WTC11 (cell line): ENCODE measurements at places on chromosomes 3 and 15.

GRCh38 chr3:172550347-172550943 lies 27.2 kb upstream of the TNFSF10 start:
- DNase-seq = no peak

- DNase-seq = peak; percentile 53
Measured at GRCh38 chr15:68578175-68578979, 416 bp upstream of the CORO2B start.

DNA sequence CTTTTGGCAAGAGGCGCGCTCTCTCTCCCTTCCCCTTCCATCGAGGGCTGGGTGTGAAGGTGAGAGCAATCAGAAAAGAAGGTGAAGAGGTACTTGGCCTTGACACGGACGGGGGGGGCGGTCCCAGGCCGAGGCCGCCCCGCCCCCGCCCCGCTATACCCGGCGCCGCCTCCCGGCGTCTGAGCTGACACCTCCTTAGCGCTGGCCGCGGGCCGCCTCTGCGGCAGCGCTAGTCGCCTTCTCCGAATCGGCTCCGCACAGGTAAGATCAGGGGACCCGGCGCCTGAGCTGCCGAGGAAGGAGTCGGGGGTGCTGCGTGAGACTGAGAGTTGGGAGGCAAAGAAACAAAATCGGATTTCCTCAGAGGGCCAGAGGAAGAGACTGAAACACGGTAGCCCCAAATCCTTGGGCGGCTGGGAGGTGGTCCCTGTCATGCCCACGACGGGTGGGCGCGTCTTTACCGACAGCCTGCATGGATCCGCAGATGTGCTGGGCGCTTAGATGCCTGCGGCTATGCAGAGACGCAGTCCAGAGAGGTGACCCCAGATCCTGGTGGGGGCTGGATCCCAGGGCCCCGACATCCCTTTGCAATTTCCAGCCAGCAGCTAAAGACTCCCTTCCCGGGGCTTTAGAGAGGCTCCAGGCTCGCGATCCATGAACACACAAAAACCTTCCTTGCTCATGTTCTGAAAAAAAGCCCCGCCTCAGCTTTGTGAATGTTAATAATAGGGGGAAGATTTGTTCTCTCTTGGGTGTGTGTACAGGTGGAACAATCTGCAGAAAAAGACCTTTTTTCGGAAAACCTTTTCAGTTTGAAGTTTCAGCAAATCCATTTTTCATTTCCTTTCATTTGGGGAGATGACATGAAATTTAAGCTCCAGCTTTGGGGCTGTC lies at the start of gene ENTPD3:
ENTPD3 (plus strand) TSS at position 184 of the 894 bp plus-strand sequence. CDS start 874 bp downstream, outside the sequence.
- peak; percentile 69 for DNase-seq

GRCh38 chr15:41394924-41395323 lies 7.4 kb downstream of the NDUFAF1 start:
- no peak for DNase-seq

GRCh38 chr3:152430223-152431002 lies 161.7 kb downstream of the MBNL1 start:
- no peak for DNase-seq

- DNase-seq = peak; percentile 45
Measured at GRCh38 chr3:141076797-141077571, 25.8 kb downstream of the SPSB4 start.

DNA sequence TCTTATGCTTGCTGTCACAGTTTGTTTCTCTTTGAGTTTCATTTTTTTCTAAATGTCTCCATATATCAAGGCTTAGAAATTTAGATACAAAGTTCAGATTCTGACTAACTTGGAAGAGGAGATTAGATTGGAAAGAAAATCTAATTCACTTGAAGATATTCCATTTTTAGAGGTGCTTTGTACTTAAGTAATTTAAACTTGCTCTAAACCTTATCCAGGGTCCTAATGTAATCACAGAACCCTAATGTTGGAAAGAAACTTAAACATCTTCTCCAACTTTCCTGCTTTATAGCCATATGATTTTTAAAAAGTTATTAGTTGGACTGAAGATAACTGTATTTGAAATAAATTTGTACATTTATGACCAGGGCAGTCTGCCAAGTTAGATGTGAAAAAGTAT lies 81.1 kb upstream of the ARHGEF3 start:
- DNase-seq = no peak

GRCh38 chr3:113747283-113748046 lies 630 bp downstream of the ATP6V1A start:
- no peak for DNase-seq

GRCh38 chr15:64997745-64998375 lies 8.1 kb upstream of the SPG21 start:
- no peak for DNase-seq

DNA sequence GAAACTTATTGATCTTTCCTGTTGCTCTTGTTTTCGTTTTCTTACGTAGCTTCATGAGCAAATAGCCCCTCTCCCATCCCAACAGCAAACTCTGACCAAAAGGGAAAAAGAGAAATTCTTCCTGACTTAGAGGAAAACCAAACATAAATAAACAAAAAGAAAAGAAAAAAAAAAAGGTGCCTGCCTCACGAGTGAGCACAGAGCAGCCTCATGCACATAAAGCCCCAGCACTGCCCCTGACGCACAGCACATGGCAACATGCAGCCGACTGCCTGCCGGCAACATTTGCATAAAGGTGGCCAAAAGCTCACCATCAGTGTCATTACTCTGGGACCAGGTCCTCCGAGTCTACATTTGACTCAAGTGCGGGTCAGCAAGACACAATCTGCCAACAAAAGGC lies 6.4 kb downstream of the POC1A start:
- no peak for DNase-seq

- DNase-seq = peak; percentile 25
Measured at GRCh38 chr15:52289629-52290081, 5.9 kb downstream of the MYO5C start.

- DNase-seq = peak; percentile 30
Measured at GRCh38 chr3:51434746-51435327, 43.8 kb downstream of the RBM15B start.

DNA sequence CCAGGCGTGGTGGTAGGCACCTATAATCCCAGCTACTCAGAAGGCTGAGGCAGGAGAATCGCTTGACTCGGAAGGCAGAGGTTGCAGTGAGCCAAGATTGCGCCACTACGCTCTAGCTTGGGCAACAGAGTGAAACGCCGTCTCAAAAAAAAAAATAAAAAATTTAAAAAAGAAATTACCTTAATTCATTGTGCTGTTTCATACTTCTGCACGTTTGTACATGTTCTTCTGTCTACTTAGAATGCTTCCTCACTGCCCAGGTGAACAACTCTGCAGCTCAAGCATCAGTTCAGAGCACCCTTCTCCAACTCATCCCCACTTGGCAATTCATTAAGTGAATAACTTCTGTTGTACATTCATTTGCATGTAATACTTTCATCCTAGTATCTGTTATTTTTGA lies 14.0 kb downstream of the CAPN7 start:
- no peak for DNase-seq

- peak; percentile 77 for DNase-seq
Measured at GRCh38 chr3:52052831-52053306, 3.5 kb downstream of the DUSP7 start.

- no peak for DNase-seq
Measured at GRCh38 chr3:50491023-50491422, 12.4 kb downstream of the CACNA2D2 start.

GRCh38 chr3:127072221-127072771 lies 89.4 kb downstream of the PLXNA1 start:
- no peak for DNase-seq

- no peak for DNase-seq
Measured at GRCh38 chr3:194986208-194987043, 284.5 kb downstream of the XXYLT1 start.

DNA sequence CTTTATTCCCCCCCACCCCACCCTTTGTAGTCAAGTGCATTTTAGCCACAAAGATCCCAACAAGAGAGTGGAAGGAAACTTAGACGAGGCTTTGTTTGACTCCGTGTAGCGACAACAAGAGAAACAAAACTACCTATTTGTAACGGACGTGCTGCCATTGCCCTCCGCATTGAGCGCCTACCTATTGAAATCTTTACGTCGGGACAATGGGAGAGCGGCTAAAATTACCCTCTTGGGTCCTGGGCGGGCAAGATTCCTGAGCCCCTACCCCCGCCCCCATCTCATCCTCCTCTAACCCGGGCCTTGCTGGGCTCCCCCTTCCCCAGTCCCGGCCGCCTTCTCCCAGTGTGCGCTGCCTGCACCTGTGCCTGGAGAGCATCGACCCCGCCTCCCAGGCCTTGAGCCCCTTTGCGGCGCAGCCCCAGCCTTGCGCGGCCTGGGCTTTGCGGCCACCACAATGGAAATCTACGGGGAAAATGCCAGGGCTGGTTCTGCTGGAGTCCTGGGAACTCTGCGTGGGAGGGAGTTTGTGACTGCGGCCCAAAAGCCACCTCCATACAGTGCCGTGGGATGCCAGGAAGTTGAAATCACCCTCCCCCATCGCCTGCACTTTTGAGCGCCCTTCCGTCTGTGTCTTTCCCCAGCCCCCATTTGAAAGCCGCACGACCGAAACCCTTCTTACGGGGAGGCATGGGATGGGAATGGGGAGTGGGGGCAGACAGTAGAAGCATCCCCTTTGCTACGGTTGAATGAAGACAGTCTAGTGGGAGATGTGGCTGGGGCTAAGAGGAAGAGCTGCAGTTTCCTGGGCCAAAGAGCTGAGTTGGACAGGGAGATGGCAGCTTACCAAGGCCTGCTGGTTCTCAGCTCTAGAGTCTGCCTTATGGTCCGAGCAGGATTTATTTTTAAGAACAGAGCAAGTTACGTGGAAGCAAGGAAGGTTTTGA lies 1.1 kb upstream of the SOX2 start:
- peak; percentile 88 for DNase-seq

- DNase-seq = no peak
Measured at GRCh38 chr15:89401631-89402517, 67.2 kb upstream of the POLG start.

- no peak for DNase-seq
Measured at GRCh38 chr3:38345879-38346586, 552 bp upstream of the XYLB start.

DNA sequence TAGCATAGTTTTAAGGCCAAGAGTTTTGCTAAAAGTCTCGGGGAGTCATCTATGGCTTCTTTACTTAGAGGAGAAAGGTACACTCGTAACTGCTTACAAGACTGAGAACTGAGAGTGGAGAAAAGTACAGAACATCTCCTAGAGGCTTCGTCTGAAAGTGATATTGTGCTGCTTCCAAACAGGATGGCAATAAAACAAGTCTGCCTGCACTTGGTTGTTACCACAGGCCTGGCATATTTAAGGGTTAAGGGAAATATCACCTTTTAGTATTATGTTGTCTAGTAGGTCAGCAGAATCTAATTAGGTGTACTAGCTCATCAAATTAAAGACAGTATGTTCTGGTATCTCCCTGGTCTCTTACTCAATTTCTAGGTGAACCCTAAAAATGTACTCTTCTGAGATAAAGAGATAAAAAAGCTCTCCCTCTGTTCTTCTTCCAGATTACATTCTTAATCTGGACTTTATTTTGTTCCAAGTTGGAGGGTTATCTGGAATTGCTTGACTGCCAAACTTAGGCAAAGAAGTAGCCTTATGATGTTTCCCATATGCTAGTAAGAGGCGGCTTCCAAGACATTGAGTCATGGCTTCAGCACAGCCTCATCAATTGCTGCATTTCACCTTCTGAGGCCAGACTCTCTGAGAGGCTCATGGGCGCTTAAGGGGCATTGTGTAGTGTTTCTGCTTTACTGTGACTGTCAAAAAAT lies 181.3 kb downstream of the LSAMP start:
- DNase-seq = no peak

DNA sequence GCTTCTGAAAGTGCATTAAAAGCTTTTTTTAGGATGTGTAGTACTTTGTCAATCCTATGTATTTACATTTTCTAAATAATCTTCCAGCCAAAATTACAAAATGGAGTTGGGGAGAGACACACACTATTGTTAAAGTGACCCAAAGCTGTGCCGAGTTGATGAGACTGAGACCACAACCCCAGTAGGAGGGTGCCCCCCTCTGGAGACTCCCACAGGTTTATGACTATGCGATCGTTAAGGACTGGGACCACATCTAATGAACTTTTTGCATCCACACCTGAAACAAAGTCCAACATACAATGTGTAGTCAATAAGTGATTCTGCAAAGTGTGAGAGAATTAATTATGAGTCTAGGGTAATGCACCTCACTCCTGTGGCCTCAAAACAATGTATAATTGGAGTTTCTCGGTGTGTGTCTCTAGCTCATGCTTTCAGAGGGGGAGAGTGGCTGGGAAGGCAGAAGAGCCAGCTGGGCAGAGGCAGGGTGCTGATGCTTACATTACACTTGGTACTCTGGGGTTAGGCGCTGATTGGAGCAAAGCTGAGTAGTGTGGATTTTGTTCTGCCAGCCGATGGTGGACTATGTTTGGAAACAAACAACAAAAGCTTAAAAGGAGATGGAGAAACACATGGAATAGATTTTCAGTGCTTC lies 102.8 kb downstream of the KCNH8 start:
- peak; percentile 26 for DNase-seq

GRCh38 chr15:101162701-101163483 lies 89.0 kb downstream of the CHSY1 start:
- DNase-seq = no peak

GRCh38 chr3:191254098-191254873 lies 55.2 kb downstream of the OSTN start:
- DNase-seq = no peak

DNA sequence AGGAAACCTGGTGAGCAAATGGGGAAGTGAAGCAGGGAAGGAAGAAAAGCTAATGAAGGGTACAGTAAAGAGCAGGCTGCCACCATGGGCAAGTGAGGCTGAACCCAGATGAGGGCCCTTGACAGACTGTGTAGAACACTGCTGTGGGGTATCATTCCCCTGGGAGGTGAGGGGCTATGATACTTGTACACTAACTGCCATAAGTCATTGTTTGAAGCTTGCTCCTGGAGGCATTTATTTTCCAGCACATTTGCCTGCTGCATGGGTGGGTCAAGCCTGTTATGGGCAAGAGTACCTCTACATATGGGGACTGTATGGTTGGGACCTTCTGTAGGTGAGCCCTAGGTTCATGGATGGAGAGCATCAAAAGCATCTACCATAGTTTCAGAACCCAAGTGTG lies 57.4 kb downstream of the POMGNT2 start:
- DNase-seq = no peak

DNA sequence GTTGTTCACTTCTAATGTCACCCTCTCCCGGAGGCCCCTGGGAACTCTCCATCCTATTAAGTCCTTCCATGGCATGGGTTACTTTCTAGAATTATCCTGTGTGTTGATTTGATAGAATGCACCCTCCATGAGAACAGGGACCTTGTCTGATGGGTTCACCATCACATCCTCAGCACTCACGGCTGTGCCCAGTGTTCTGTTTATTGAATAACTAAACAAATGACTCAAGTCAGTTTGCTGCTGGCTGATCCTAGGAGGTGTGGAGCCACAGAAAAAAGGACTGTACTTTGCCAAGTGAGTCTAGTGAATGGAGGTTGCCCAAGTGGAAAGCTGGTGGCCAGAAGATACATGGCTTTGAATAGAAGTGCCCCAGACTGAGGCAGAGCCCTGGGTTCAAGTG lies 48.5 kb upstream of the RAB6B start:
- no peak for DNase-seq

DNA sequence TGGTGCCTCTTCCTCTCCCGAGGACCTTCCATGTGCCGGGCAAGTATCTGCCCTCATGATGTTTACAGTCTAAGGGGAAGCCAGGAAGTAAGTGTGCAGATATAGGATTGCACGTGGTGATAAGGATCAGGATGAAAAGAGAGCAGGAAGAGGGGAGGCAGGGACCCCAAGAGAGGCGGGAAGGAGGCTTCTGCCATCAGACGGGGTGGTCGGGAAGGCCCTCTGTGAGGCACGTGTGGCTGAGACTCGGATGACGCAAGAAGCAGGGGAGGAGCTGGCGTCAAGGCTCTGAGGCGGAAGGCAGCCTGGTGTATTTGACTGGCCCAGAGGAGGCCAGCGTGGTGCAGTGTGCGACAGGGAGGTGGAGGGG lies 762 bp upstream of the IQSEC1 start:
- no peak for DNase-seq

- no peak for DNase-seq
Measured at GRCh38 chr3:31307131-31307785, 225.5 kb upstream of the STT3B start.
